Panc1 (cell line): ENCODE measurements at places on chromosomes 4 and X.
A peak's percentile ranks its signal among the peaks of the same experiment; 100 is the strongest.

- DNase-seq, result no peak
Observed at GRCh38 chr4:80295826-80296225, 29.4 kb downstream of the FGF5 start.

GRCh38 chrX:50813843-50814661, at the start of gene SHROOM4:
SHROOM4 (minus strand) TSS chrX:50814194; CDS start chrX:50814018, 176 bp downstream.
- DNase-seq, result no peak

DNA sequence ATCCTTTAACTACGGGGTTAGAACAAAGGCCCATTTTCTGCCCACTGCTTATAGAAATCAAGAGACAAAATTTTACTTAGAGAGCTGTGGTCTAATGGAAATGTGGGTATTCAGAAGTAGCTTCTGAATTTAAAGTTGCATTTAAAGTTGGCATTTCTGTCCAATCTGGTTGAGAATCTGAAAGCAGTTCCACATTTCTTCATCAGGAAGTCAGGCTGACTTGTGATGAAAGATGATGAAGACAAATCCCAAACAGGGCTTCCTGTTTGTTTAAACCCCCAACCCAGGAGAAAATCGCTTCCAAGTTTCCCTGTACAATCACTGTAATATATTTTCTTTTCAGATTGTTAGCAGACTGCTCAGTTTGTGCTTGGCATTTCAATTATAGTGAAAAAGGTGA, 345.3 kb downstream of the SPRY1 start:
- no peak for DNase-seq

DNA sequence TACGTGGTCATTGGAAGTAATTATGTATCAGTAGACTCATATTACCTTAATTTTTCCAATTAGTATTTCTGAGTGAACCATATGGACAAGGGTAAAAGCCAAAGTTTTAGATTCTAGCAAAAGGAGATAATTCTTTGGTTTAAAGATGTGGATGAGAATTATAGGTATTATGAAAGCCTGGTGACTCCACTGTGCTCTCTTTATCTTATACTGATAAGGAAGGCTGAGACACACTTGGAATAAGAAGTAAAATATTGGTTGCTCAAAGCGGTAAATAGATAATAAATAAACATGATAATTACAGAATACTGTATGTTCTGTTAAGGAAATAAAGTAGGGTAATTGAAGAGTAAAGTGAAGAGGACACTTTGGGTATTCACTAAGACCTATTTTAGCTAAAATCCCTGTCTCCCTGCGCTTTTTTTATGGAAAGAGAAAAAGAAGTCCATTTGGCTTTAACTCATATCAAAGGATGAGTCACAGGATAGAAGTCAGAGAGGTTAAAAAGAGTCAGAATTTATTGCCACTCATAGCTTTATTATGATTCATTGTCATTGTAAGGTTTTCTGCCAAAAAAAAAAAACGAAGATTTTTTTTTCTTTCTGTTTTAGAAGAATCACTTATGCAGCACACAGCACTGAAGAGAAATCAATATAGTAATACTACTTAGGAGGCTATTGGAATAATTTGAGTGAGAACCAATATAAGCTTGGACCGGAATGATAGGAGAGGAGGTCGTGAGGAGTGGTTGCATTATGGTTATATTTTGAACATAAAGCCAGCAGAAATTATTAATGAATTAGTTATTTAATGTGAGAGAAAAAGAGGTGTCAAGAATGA, 2463.1 kb downstream of the ARAP2 start:
- DNase-seq, result no peak

GRCh38 chr4:73599182-73599581, 21.1 kb downstream of the RASSF6 start:
- no peak for DNase-seq

DNA sequence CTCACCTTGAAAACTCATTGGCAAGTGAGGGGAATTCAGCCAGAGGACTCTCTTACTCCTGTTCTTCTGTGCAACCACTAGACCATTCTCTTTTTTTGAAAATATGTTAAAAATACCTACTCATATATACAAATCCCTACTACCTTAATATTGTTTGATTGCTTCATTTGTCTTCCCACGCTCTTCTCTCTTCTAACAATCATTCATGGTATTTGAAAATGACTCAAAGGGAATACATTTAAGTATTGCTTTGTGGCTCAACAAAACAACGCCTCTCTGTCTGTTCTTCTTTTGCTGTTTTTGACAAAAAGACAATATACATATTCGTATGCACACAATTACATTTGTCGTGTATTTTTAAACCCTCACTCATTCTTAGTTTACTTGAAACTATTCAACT, 589.4 kb downstream of the ANKRD50 start:
- no peak for DNase-seq

DNA sequence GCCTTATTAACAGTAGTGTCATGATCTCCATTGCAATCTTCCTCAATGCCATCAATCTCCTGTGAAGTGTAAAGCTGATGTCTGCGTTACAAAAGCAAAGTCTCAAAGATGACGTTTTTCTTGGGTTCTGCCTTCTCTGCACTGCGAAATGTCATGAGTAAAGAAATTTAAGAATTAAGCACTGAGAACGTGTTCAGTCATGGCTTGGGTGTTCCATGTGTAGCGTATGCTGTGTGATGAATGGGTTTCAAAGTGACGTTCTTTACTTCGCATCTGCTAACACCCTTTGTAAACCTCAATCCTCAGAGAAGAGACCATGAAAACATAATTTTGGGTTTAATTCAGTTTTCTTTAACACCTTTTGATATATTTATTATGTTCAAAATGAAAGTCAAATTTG, 999 bp downstream of the NAP1L5 start:
- DNase-seq, result no peak

- no peak for DNase-seq
Observed at GRCh38 chr4:183011213-183011907, 87.7 kb upstream of the WWC2 start.

DNA sequence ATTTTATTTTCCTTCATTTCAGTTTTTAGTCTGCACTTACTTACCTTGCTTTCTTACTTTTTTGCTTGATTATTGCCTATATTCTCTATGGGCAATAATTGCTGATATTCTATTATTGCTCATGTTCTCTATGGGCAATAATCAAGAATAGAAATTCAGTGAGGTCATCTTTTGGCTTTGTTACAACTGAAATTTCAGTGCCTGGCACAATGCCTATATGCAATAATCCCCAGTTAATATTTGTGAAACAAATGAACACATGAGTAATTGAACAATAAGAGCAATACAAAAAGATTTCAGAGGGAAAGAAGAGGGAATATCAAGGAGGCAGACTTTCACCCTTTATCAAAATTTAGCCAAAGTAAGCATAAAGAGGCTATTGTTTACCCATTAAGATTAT, 48.6 kb upstream of the ARSJ start:
- DNase-seq, result no peak

GRCh38 chr4:76208005-76208765, 5.4 kb downstream of the SCARB2 start:
- DNase-seq, result no peak

DNA sequence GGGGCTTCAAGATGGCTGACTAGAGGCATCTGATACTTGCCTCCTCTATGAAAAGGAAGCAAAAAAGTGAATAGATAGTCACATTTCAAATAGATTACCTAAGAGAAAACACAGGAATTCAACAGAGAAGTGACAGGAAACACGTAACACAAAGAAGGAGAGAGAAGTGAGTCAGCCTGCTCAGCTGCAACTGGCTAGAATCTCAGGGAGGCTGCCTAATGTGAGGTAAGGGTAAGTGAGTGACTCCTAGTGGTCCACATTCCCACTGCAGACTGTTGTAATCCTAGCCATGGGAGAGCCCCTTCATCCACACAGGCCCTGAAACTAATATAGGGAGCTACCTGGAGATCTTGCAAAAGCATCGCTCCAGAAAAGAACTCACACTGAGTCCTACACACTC, 179.2 kb downstream of the SLC7A11 start:
- no peak for DNase-seq

- DNase-seq, result no peak
Observed at GRCh38 chr4:30269850-30270249, 450.3 kb upstream of the PCDH7 start.

DNA sequence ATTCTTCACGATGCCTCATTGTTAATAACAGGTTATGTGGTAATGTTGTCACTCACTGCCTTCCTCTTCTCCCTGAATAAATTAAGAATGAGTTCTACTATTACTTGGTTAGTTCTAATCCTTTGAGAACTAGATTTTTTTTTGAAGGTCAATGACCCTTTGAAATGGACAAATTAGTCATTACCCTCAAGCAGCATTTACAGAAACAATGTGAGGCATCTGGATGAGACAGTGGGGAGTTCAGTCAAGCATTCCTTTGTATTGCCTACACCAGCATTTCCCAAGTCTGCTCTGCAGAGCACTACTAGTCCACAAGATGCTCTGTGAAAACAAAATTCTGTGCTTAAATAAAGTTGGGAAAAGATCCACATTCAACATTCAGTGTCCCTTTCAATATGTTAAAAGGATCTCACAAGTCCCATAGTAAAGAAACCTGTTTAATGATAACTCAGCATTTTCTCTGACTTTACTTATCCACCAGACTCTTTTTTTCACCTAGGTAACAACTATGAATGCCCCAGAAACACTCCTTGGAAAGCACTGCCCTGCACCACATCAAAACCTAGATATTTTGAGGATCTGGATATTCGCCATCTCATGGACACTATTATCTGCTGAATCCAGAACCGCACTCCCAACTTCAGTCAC, 60.6 kb downstream of the CHRDL1 start:
- no peak for DNase-seq

GRCh38 chr4:163256680-163257343, 75.6 kb downstream of the NPY1R start:
- DNase-seq, result no peak

- no peak for DNase-seq
Observed at GRCh38 chrX:85243761-85244449, at the start of the genes SATL1 and ZNF711. SATL1 (minus strand) TSS chrX:85243779; CDS start chrX:85108968, 134,811 bp downstream. ZNF711 (plus strand) TSS chrX:85243991; CDS start chrX:85247573, 3,582 bp downstream.

- DNase-seq, result no peak
Observed at GRCh38 chr4:5982156-5982973, 35.9 kb downstream of the C4orf50 start.

GRCh38 chrX:1076871-1077651, 135.4 kb downstream of the CRLF2 start:
- DNase-seq, result no peak

DNA sequence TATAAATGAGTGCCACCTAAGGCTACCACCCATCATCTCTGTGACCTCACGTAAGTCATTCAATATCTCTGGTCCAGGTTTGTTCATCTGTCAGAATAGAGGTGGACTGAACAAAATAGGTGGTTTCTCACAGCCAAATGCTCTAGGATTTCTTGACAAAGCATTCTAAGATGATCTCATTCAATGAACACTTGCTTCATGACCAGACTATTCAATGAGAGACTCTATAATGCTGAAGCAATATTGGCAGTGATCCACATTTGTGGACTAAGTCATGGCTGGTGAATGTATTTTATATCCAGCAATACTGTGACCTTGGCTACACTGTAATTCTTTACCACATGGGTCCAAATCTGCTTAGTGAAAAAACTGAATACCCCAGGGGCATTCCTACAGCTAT, 37.9 kb downstream of the LDB2 start:
- no peak for DNase-seq

DNA sequence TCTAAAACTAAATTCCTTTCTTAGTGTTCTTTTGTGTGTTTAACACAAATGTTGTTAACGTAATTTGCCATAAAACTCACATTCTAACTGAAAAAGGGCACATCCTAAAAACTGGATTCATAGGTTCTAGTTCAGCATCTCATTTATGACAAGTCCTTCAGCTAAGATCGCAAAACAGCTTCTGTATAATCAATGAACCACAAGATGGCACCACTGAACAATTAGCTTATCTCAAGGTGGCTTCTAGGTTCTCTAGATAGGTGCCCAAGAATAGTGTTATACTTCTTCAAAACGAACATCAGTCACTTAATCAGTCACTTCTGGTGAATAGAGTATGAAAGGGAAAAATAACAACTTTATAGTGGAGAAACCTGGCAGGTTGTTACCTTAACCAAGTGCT, 54.3 kb downstream of the NRK start:
- DNase-seq, result no peak

DNA sequence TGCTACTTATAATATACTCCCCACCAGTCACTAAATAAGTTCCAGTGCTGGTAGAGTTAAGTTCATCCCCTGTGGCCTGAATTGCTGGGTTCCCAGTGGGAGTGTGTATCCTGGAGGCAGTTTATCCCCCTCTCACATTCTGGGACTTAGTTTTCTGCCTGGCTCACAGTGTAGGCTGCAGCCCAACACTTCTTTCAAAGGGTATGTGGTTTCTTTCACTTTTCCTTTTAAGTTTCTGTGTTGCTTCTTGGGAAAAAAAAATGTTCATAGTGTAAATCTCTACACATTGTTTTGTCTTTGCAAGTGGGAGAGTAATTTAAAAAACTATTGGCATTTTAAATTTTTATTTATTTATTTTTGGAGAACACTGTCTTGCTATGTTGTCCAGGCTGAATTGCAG, 204.0 kb downstream of the CHIC1 start:
- DNase-seq, result no peak

DNA sequence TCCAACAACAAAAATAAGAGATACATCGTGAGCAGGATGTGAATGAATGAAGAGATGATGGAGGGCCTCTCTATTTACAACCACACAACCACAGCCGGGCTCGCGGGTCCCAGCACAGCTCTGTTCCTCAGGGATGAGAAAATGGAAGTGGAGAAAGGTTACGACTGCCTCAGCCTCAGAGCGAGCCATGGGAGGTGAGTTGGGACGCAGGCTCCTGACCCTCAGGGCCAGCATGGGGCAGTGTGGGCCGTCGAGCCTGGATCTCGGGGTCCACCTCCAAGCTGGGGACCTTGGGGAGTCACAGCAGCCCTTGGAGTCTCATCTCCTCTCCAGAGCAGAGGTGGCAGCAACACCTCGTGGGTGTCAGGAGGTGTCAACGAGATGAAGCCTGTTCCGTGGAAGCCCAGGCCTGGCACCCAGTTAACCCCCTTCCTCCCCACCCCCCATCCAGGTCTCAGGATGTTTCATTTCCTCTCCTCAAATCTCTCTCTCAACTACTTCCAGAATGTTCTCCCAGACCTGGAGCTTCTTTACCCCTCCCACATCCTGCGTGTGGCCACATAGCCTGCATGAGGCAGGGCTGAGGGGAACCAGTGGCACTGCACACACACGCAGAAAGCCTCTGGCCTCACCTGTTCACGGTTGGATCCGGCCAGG, 25.9 kb downstream of the C4orf50 start:
- DNase-seq, result no peak

- peak; percentile 20 for DNase-seq
Observed at GRCh38 chr4:78059524-78059889, 2.4 kb downstream of the FRAS1 start.
